Aortic smooth muscle cell (primary cell): ENCODE measurements at places on chromosomes 7 and 10. TPM values are rescaled to one million over a fixed set of nuclear protein-coding genes. Genes with fewer than 3 reads are reported as not detected.

Gene UCN3
- total RNA-seq, result not detected in 2 replicates

Gene PNLIPRP1
- not detected in 2 replicates for total RNA-seq

Gene GARIN1A
- 0.92 and 1.6 TPM in 2 replicates for total RNA-seq

Gene SLC4A2
- total RNA-seq, result 80.1 and 104 TPM in 2 replicates

Gene PRPS1L1
- 0.06 and 0.13 TPM in 2 replicates for total RNA-seq
